ENCODE measurements at places on chromosomes 6 and 20.
A peak's percentile ranks its signal among the peaks of the same experiment; 100 is the strongest.

DNA sequence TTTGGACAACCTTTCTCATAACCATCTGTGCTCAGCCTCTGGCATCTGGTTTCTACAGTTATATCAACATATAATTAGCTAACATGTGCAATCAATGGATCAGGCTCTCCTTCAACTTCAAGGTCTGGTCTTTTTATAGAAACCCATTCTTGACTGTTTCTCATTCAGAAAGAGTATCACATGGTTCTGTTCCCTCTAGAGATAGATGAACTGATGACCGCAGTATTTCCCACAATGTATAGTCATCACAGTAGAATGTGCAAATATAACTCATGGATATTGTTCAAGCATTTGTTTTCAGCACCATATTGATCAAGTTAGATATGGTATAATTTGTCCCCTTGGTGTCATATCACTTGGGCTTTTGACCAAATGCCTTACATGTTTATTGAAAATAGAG is 656.2 kb downstream of the FRK start:
- no peaks in the 10 kb centered on the region for H3K4me1 ChIP-seq
- no peaks in the 10 kb centered on the region for H3K36me3 ChIP-seq
- no peak overlapping the region for H3K27ac ChIP-seq
- no peak overlapping the region for H3K4me3 ChIP-seq

DNA sequence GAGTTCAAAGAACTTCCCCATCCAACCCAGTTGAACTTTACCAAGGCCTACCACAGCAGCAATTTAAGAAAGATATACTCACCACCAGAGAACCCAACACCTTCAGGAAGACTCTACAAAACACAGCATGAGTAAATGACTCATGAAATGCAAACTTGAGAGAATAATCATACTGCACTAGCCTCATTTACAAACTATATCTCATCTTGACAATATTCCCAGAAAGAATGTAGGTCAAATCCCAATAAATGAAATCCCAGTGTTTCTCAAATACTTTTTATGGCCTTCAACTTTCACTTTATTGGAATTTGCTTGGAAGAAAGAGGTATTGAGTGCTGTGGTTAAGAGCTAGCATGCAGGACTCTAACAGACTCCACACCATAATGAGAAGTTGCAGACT is 60.0 kb downstream of the FYN start:
- no peak overlapping the region for H3K4me3 ChIP-seq
- DNase-seq, result no peak
- H3K27me3 ChIP-seq, result no peaks in the 10 kb centered on the region
- H3K36me3 ChIP-seq, result peaks cover 18% of the 10 kb centered on the region
- H3K27ac ChIP-seq, result no peak overlapping the region

DNA sequence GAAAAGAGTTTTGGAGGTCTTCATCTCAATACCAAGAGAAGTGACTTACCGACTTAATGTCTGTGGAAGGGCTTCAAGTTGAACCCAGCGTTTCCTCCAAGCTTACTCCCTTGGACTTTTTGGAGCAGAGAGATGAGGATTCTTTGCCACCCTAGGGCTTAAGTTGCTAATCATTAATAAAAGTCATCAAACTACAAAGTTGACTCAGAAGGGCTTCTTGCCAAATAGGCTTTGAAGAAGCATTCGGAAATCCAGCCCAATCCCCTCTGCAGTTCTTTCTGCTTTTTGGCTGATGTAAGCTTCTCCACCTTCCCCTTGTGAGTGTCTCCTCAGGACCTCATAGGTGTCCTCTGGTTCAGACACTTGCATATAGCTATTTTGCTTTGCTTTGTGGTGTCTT is at the start of gene SLC17A3:
TSS of gene SLC17A3 (minus strand) at position 126 of the 400 bp plus-strand sequence. CDS start 5,856 bp downstream, outside the sequence.
- no peaks in the 10 kb centered on the region for H3K4me1 ChIP-seq
- H3K27me3 ChIP-seq, result peaks cover 19% of the 10 kb centered on the region
- no peaks in the 10 kb centered on the region for H3K36me3 ChIP-seq

DNA sequence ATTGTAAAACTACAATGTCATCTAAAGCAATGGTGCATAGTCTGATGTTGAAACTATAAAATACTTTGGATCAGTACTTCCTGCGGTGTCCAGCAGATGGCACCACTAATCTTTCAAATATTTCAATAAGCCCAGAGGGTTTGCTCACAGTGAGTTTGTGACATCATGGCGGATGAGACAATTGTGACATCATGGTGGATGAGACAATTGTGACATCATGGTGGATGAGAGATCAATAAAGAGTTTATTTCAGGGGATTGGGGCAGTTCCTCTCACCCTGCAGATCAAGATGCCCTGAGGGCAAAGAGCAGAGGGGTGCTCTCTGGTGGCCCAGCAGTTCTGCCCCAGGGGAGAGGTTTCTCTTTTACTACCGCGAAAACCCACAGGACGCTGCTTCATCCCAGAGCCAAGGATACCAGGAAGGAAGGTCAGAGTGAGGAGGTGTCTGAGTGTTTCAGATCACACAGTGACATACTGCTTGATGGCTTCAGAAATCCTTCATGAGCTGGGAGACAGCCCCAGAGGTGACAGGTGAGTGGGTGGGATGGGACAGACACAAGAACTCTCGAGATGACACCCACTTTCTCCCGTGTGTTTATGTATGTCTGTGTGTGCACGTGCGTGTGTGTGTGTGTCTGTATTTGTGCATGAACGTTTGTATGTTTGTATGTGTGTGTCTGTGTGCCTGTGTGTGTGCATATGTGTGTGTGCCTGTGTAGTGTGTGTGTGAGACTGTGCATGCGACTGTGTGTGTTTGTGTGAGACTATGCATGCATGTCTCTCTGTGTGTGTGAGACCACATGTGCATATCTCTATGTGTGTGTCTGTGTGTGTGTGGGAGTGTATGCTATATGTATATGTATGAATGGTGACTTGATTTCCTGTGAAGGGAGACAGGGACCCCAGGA is 7.3 kb upstream of the ULBP2 start:
- DNase-seq, result peak; percentile 84
- no peak overlapping the region for H3K4me3 ChIP-seq
- H3K27ac ChIP-seq, result no peak overlapping the region
- H3K27me3 ChIP-seq, result peaks cover 90% of the 10 kb centered on the region
- H3K4me1 ChIP-seq, result peaks cover 13% of the 10 kb centered on the region
- H3K36me3 ChIP-seq, result peaks cover 2% of the 10 kb centered on the region

DNA sequence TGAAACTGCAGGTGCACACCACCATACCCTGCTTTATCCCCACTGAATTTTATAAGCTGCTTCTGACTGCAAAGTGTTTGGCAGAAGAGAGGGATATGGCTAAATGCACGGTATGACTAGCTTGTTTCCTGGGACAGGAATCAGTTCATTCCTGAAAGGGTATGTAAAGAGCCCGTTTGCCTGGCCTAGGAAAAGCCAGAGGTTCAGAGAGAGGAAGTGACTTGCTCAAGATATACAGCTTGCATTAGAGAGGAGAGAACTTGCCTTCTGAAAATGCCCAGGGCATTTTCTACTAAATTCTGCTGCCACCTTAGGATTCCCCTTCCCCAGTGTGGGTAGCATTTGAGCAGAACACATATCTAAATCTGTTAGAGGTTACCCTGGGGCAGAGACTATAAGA is 683 bp upstream of the GCNT2 start:
- peak overlapping the region; percentile 80 for H3K27ac ChIP-seq
- H3K36me3 ChIP-seq, result no peaks in the 10 kb centered on the region
- no peaks in the 10 kb centered on the region for H3K27me3 ChIP-seq
- no peak overlapping the region for H3K4me3 ChIP-seq
- H3K4me1 ChIP-seq, result peaks cover 21% of the 10 kb centered on the region

GRCh38 chr6:80460257-80460865 is 353.9 kb downstream of the BCKDHB start:
- no peak for DNase-seq
- H3K4me1 ChIP-seq, result peaks cover 39% of the 10 kb centered on the region
- H3K36me3 ChIP-seq, result no peaks in the 10 kb centered on the region
- H3K27me3 ChIP-seq, result no peaks in the 10 kb centered on the region
- H3K4me3 ChIP-seq, result no peak overlapping the region

GRCh38 chr6:115544765-115545671 is 515.7 kb downstream of the FRK start:
- no peaks in the 10 kb centered on the region for H3K36me3 ChIP-seq
- H3K4me3 ChIP-seq, result no peak overlapping the region

GRCh38 chr6:156191895-156192294 is 585.3 kb upstream of the ARID1B start:
- H3K36me3 ChIP-seq, result no peaks in the 10 kb centered on the region
- no peaks in the 10 kb centered on the region for H3K27me3 ChIP-seq
- no peak for DNase-seq

DNA sequence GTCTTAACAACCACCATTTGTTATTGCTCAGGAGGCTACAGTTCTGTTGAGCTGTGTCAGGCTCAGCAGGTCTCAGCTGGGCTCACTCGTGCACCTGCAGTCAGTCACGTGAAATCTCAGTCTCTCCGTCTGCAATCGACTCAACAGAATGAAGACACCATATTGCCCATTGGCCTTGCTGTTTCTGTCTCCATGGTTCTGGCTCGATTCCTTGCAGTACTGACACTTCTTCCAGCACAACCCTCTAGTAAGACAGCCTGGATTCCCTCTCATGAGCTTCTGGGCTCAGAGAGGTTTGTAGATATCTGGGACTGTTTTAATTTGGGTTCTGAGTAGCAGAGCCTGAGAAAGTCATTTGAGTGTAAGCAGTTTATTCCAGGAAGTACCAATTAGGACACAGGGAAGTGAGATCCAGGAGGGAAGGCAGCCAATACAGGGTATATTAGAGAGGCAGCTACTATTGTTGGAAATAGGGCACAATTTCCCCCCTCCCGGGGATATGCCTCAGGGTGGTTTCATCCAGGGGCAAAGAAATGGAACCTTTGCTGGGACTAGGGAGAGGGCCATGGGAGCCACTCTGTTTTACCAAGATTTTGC is 87.4 kb upstream of the RALGAPA2 start:
- H3K27me3 ChIP-seq, result no peaks in the 10 kb centered on the region
- no peak for DNase-seq
- no peaks in the 10 kb centered on the region for H3K4me1 ChIP-seq
- no peak overlapping the region for H3K27ac ChIP-seq
- no peaks in the 10 kb centered on the region for H3K36me3 ChIP-seq

GRCh38 chr6:157981132-157981394 is 600 bp upstream of the SYNJ2 start:
- H3K4me3 ChIP-seq, result peak overlapping the region; percentile 68
- H3K27me3 ChIP-seq, result no peaks in the 10 kb centered on the region
- H3K36me3 ChIP-seq, result no peaks in the 10 kb centered on the region
- peaks cover 38% of the 10 kb centered on the region for H3K4me1 ChIP-seq
- H3K27ac ChIP-seq, result peak overlapping the region; percentile 59

DNA sequence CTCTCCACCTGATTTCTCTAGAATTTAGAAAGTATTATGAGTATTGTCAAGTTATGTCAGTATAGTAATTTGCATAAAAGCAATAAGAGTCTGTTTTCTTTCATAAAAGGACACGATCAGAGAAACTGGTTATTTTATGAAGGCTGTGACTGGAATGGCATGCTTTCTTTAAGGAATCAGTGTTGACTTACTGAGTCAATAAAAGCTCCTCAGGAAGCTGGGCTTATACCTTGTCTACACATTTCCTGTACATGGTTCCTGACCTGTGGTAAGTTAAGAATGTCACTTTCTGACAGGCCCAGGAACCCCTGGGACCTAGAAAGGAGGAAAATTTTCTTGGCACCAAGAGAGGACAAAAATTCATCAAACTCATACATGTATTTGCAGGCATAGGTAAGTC is 1224.0 kb upstream of the ADGRB3 start:
- no peaks in the 10 kb centered on the region for H3K27me3 ChIP-seq
- H3K27ac ChIP-seq, result no peak overlapping the region
- no peak for DNase-seq
- H3K4me1 ChIP-seq, result peaks cover 11% of the 10 kb centered on the region

DNA sequence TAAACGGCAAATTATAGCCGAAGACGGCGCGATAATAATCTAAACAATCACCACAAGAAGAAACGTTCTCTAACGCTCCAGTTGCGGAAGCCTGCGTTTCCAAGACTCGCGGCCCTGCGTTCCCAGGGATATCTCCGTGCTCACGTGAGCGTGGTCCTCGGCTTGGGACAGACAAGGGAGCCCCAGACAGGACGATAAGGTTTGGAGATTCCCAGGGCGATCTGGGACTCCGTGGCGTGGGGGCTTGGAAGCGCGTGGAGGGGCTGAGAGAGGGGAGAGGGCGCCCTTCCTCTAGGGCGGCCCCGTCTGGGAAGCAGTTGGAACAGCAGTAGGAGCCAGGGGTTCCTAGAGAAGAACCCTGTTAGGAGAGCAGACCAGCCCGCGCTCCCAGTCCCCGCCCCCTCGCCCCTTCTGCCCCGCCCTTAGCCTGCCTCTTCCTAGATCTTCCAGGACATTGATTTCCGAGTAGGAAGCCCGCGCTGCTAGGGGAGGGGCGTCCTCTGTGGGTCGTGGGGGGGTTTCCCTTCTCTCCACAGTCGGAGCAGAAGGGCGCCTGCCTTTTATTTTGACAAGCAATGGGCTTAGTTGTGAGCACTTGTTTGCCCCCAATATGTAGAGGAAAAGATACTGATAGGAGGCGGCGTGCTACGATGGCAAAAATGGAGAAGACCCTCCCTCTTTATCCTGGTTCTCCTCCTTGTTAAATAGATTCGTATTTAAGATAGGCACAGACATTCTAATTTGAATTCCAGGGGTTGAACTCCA is 10.6 kb downstream of the NRN1 start:
- peaks cover 31% of the 10 kb centered on the region for H3K4me1 ChIP-seq
- H3K27ac ChIP-seq, result no peak overlapping the region
- peaks cover 89% of the 10 kb centered on the region for H3K27me3 ChIP-seq
- no peak for DNase-seq

DNA sequence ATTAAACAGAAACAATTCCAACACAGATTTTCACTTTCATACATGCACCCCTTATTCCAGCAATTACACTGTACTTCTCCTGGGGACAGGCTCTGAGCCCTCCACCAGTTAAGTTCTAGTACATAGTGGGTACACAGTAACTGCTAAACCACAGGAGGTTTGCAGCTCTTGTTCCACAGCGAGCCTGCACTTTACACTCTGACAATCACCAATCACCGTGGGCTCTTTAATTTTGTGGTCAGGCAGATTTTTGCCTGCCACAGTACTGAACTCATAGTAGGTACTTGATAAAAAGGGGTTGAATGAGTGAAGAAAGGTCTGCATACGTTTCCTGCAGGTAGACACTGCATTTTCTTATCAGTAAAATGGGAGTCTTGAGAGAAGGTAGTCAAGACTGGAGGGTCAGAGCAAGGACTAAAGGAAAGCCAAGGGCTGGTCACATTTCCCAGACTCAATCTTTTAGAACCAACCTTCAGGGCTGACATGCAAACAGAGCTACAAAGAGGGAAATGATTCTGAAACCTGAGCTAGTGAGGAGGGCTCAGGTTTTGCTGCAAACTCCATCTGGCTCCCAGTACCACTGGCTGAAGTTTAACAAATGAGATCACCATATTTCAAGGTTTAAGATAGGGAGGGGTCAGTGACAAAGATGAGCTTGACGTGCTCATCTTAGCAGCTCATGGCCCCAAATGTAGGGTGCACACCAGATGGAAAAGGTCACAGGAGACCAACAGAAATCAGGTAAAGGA is 404.6 kb downstream of the BTBD9 start:
- DNase-seq, result no peak
- no peak overlapping the region for H3K4me3 ChIP-seq
- H3K36me3 ChIP-seq, result no peaks in the 10 kb centered on the region
- no peaks in the 10 kb centered on the region for H3K27me3 ChIP-seq
- H3K27ac ChIP-seq, result no peak overlapping the region
- peaks cover 7% of the 10 kb centered on the region for H3K4me1 ChIP-seq

- H3K27me3 ChIP-seq, result peaks cover 37% of the 10 kb centered on the region
- H3K27ac ChIP-seq, result no peak overlapping the region
- no peaks in the 10 kb centered on the region for H3K36me3 ChIP-seq
Measured at GRCh38 chr6:26329763-26330511, 35.1 kb upstream of the BTN3A2 start.

- H3K4me3 ChIP-seq, result peak overlapping the region; percentile 42
- H3K36me3 ChIP-seq, result no peaks in the 10 kb centered on the region
- DNase-seq, result no peak
- peak overlapping the region; percentile 64 for H3K27ac ChIP-seq
Measured at GRCh38 chr20:63846128-63846771, 15.0 kb upstream of the ABHD16B start.

Data from osteocyte (in vitro differentiated cells).